Lower leg skin (tissue), 4 donors: ENCODE measurements at places on chromosomes 6 and 20.
A peak's percentile ranks its signal among the peaks of the same experiment; 100 is the strongest.

- DNase-seq: no peak
Measured at GRCh38 chr6:111829998-111830397, 43.3 kb downstream of the FYN start.

GRCh38 chr20:50731930-50732690 lies 730 bp downstream of the PARD6B start:
- DNase-seq: peak; percentile 16

DNA sequence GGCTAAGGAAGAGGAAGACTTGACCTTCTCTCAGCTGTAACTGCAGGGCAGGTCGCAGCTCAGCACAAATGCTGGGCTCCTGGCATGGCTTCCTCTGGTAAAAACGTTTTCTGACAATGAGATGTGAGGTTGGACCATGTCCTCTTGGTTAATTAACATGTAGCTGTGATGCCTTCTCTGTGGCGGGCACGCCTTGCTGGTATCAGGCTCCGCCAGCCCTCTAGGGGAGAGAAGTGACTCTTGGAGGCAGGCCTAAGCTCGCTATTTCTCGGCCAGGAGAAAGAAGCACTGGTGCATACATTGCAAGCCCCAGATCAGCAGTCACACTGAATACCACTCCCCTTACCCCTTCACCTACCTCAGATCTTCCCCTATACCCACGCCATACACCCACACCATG lies 65.0 kb downstream of the QRSL1 start:
- no peak for DNase-seq

DNA sequence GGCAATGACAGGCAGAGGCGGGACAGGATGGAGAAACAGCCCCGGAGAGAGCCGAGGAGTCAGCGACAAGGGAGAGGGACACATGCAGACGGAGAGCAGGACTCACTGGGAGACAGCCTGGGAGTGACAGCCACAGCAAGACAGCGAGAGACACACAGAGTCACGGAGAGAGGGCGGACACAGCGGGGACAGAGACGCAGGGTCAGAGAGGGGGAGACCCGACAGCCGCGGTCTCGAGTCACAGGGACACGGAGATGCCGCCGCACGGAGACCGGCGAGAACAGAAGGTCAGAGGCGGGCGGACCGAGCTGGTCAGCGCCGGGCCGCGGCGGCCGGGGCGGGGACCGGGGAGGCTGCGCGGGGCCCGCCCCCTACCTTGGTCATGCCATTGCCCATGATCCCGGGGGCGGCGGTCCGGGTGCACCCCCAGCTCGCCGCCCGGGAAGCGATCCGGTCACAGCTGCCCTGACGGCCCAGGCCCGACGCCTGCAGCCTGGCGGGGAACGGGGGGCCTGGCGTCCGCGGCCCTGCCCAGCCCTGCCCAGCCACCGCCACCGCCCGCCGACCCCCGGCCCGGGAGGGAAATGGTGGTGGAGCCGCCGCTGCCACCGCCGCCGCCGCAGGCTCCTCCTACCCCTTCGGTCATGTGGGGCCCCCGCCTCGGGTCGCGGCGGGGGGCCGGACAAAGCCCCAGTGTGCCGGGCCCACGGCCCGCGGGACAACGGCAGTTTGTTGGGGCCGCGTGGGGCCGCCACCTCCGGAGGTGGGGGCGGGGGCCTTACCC lies at the start of the genes DUSP15 and TTLL9:
TSS of gene DUSP15 (minus strand) at position 586 of the 784 bp plus-strand sequence. CDS start at position 396, 190 bp downstream.
TSS of gene TTLL9 (plus strand) at position 693 of the 784 bp plus-strand sequence. CDS start 493 bp downstream, outside the sequence.
- peak; percentile 89 for DNase-seq
